MG63 (cell line): ENCODE measurements at places on chromosomes 5 and 9. TPM values are rescaled to one million over a fixed set of nuclear protein-coding genes. Genes with fewer than 3 reads are reported as not detected.

Gene CCIN
- total RNA-seq, result 0.36 TPM in 1 of 2 replicates, not detected in the other

Gene CLIC3
- total RNA-seq, result not detected in 2 replicates

Gene LTC4S
- 1.7 TPM in 1 of 2 replicates, not detected in the other for total RNA-seq

Gene TXNDC8
- total RNA-seq, result not detected in 2 replicates

Gene ARSK
- 6.0 and 7.0 TPM in 2 replicates for total RNA-seq

Gene EIF4EBP3
- total RNA-seq, result 4.0 and 4.5 TPM in 2 replicates

Gene BTNL9
- total RNA-seq, result 0.76 and 0.99 TPM in 2 replicates

Gene TLE1
- total RNA-seq, result 4.3 and 6.1 TPM in 2 replicates

Gene SELENOP
- 1.5 and 25.0 TPM in 2 replicates for total RNA-seq

Gene PCDHGB4
- 0.17 and 0.26 TPM in 2 replicates for total RNA-seq

- no peak for DNase-seq
Observed at GRCh38 chr5:94234987-94235386, 383.4 kb downstream of the KIAA0825 start.

DNA sequence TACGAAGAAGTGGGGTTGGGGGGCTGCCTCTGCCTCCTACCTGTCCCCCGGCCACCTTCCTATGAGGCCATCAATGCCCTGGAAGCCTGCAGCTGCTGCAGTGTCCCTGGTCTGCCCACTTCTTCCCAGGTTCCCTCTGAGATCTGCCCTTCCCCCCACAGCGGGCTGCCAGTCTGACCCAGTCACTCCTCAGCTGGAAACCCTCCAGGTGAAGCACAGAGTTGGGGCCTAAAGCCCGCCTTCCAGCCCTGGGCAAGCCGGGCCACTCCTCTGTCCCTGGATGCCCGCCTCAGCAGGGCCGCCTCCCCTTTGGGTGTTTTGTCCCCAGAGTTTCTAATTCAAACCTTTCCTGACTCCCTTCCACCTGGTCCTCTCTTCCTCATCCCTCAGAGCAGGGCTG is 137.0 kb downstream of the RXRA start:
- no peak for DNase-seq

GRCh38 chr5:23419115-23419514 is 88.3 kb upstream of the PRDM9 start:
- DNase-seq, result no peak

DNA sequence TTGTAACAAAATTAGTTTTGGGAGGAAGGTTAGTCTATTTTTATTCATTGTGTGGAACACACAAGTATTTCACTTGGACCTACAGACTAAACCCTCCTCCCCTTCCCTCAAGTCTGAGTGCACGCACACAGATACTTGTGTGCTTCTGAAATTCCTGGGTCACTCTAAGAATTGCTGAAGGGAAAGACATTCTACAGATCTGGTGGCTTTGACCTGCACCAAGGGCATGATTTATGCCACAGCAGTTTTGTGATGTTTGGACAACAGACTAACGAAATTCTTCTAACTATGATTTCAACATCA is 150.5 kb downstream of the ARL15 start:
- no peak for DNase-seq

DNA sequence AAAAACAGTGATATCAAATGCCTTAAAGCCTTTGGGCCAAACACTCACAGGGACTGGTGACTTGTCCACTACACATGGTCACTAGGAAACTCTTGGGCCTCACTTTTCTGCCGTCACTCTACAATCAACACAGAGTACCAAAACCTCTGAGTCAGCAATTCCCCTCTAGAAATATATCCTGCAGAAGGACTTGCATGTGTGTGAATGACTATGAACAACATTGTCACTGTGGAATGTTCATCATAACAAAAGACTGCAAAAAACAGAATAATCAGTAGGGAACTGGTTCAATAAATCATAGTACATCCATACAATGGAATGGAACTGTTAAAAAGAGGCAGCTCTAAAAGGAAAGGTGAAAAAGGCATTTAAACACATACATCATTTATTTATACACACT is 44.1 kb upstream of the SMU1 start:
- DNase-seq, result no peak

DNA sequence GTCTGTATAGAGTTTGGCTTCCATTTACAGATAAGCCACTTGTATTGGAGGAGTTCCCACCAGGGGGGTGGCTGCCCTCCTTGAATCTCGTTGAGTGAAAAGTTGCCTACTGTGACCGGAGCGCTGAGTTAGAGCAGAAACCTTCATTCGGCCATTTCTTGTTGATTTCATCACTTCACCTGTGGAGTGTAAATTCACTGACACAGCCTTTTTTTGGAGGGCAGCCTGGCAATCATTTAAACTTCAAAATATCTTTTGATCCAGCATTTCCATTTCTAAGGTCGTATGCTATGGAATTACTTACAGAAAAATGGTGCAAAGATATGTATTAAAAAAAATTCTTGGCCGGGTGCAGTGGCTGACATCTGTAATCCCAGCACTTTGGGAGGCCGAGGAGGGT is 40.8 kb downstream of the PRRC2B start:
- DNase-seq, result no peak

- no peak for DNase-seq
Observed at GRCh38 chr5:106648401-106648800, 1022.3 kb downstream of the EFNA5 start.

DNA sequence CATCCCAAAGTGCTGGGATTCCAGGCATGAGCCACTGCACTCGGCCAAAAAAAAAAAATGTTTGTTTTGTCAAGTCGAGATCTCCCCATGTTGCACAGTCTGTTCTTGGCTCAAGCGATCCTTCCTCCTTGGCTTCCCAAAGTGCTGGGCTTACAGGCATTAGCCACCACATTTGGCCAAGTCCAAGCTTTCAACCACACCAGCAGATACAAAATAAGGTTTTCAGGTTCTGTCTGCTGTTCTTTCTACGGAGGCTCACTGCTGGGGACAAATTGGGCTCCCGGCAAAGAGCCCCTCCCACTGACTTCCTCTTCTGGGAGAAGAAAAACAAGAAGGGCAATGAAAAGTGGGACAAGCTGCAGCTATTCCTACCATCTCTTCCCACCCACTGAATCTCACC is 37.6 kb upstream of the GGTA1 start:
- peak; percentile 71 for DNase-seq

- DNase-seq, result no peak
Observed at GRCh38 chr9:127189628-127190027, 67.2 kb upstream of the ANGPTL2 start.

GRCh38 chr9:11821306-11821975 is 871.7 kb upstream of the TYRP1 start:
- no peak for DNase-seq

DNA sequence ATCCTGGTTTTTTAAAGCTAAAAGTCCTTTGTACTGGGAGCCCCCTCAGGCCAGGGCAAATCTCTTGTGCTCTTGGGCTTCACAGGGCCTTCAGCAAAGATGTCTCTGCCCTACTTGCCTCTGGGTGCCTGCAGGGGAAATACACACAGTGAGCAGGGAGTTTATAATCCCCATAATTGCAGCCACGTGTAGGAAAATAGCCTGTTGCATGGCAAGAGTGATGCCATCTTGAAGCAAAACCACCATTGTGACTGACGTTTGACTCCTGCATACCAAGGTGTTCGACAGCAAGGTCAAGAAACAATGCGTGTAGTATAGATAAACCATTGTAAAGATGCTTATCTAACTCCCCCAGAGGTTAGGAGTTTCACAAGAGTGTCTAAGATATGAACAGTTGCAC is 11.4 kb upstream of the IL3 start:
- DNase-seq, result no peak

DNA sequence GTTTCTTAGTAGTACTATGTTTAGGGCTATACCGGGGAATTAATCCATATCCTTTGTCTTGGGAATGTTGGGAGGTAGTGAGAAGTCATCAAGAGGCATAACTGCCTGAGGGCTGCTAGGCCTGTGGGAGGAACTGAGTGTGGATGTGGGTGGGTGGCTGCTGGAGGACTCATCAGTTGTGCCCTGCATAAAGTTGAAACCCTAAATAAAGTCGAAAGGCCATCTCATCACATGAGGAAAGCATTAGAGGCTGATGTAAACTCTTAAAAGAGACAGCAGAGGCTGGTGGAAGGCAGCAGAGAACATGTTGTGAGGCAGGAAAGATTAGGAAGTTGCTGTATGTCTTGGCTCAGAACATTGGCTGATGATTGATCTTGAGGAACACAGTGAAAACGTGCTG is 143.8 kb downstream of the MAST4 start:
- DNase-seq, result no peak

- DNase-seq, result peak; percentile 56
Observed at GRCh38 chr5:148937239-148937638, 110.8 kb downstream of the ADRB2 start.

GRCh38 chr5:100900796-100901781 is 2.0 kb downstream of the ST8SIA4 start:
- peak; percentile 64 for DNase-seq

DNA sequence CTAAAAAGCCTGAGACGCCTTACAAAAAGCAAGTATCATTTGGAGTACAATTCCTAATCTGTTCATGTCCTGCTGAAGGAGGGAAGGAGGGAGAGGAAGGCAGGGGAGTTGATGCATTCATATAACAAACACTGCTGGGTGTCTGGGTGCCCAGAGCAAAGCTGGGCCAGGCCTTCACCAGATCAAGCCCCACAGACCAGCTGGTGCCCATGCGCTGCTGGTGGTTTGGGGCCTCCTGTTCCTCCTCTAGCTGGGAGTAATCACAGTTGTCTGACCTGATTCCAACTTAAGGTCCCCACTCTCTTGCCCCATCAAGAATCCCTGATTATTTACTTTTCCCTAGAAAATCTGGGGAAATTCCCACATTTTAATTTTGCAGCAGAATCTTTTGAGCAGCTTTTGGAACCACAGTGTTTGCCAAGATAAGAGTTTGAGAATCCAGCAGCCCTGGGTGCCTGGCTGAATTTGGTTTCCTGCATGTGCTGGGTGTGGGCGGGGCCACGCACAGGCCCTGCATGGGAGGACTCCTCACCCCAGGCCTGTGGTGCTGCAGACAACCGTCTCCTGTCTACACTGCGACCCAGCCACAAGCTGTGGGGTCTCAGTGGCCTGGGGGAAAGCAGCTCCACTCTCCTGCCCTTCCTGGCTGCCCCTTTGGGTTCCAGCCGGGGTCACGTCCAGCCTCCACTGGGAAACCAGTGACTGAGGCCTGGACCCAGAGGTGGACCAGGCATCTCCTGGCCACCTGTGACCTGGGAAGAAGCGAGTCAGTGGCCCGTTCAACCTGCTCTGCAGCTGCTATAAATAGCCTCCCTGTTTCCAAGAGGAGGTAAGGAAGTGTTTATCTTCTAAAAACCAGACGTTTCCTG is 47.5 kb downstream of the NEURL1B start:
- no peak for DNase-seq

DNA sequence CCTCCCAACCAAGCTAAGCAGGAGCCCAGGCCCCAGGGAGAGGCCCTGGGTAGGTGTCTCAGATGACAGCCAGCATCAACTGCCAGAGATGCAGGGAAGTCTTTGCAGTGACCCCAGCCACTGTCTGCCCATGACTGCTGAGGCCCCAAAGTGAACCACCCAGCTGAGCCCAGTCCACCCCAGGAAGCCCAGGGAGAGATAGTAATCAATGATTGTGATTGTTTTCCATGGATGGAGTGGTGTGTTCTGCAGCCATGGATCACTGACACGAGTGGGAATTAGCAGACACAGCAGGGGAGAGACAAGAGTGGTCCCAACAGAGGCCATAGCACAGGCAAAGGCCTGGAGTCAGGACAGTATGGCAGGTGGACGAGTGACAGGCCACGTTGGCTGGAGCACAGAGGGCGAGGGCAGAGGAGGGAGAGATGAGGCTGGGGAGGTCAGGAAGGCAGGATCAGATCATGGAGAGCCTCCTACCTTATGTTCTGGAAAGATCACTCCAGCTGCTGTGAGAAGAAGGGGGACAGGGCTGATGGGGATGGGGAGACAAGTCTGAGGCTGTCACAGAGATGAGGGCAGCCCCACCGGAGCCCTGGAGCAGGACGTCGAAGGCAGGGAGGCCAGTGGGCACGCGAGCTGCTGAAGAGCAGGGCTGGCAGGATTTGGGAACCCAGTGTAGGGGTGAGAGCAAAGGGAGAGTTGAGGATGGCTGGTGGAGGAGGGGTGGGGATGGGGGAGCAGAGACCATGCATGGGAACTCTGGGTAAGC is 14.5 kb downstream of the ABO start:
- no peak for DNase-seq

GRCh38 chr5:136639616-136640015 is 274.3 kb upstream of the TRPC7 start:
- DNase-seq, result no peak

GRCh38 chr9:123434619-123435240 is 78.7 kb downstream of the CRB2 start:
- DNase-seq, result no peak

DNA sequence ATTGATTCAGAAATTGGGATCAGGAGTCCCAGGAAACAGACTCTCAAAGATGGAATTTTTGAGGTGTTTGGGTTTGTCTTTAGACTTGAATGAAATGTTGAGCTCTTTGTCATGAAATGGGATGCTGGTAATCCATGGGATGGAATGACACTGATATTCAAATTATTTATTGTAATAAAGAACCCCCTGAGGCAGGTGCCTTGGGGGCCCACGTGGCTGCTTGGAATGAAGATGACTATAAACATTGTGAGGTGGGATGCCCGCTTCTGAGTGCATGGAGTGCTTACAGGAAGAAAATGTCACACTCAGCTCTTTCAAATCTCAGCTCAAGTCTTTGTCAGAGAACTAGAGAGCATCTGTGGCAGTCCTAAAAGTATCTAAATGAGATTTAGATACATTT is 9.6 kb upstream of the C1QTNF2 start:
- no peak for DNase-seq

GRCh38 chr9:70105147-70105546 is 61.5 kb downstream of the MAMDC2 start:
- no peak for DNase-seq

DNA sequence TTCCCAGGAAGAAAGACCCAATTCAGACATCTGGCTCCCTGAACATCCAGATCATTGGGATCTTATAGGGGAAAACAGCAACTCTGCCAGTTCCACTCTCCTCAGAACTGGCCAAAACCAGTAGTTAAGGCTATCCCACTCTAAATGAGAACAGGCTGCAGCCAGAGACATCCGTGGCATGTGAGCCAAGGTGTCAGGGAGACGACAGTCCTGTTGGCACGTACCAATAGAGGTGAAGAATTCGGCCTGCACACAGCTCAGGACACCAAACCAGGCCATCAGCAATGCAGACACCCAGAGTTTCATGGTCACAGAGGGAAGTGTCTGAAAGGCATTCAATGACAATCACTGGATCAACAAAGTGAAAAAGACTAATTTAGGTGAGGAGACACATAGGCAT is 9.3 kb downstream of the P4HA2 start:
- DNase-seq, result no peak

DNA sequence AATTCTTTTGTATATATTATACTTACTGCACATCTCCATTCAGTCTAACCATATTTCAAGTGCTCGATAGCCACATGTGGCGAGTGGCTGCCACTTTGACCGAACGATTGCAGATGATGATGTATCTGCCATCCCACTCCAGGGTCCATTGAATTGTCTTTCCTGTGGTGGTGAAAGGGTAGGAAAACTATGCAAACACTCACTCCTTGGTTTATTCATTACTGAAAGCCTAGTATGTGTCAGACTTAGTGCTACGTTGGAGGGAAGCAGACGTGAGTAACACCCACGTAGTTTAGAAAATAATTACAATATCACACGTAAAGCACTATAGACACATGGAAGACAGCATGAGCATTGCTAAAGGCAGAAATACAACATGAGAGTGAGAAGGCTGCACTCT is 353.7 kb downstream of the CSNK1G3 start:
- no peak for DNase-seq
